ENCODE measurements at places on chromosomes 2 and 18.

DNA sequence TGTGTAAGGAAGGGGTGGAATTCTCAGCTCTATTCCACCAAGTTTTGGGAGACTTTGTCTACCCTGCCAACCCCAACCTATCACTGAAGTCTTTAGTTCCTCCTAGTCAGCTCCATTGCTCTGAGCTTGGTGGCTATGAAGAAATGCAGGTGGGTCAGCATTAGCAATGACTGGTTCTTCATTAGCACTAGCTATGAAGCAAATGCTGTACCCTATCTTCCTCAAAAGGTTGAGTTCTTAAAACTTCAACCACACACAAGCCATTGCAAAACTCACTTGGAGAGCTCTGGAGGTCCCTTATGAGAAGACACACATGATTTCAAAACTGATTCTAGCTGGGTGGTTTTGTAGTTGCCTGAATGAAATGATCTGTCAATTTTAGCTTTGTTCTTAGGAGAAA, 193.8 kb downstream of the IKZF2 start:
- DNase-seq = no peak

GRCh38 chr2:63465633-63466032, 122.6 kb downstream of the WDPCP start:
- no peak for DNase-seq

DNA sequence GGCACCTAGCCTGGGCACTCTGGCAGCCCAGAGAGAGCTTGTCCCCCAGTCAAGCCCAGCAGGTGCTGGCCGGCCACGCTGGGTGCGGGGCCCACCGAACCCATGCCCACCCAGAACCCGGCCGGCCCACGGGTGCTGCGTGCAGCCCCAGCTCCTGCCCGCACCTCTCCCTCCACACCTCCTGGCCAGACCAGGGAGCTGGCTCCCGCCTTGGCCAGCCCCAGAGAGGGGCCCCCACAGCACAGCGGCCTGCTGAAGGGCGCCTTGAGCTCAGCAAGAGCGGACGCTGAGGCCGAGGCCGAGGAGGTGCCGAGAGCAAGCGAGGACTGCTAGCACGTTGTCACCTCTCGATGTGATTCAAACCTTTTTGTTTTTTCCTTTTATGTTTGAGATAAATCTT, 407.0 kb upstream of the KCNJ3 start:
- no peak for DNase-seq

GRCh38 chr18:55999641-56000040, 411.6 kb upstream of the TCF4 start:
- DNase-seq = no peak

DNA sequence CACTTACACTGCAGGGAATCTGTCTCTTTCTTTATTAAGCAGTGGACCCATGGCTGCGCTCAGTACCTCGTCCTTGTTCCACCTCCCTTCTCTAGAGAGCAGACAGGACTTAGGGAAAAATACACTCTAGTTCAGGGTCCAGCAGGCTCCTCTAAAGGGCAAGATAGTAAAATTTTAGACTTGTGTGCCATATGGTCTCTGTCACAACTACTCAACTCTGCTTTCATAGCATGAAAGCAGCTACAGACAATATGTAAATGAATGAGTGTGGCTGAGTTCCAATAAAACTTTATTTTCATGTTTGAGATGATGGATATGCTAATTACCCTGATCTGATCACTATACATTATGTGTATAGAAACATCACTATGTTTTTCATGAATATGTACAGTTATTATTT, 163.1 kb downstream of the BABAM2 start:
- DNase-seq = no peak

Measured in hypothalamus (tissue), 51 donors.